ENCODE measurements at places on chromosomes 12 and 14. TPM values are rescaled to one million over a fixed set of nuclear protein-coding genes. Genes with fewer than 3 reads are reported as not detected.
A peak's percentile ranks its signal among the peaks of the same experiment; 100 is the strongest.

DNA sequence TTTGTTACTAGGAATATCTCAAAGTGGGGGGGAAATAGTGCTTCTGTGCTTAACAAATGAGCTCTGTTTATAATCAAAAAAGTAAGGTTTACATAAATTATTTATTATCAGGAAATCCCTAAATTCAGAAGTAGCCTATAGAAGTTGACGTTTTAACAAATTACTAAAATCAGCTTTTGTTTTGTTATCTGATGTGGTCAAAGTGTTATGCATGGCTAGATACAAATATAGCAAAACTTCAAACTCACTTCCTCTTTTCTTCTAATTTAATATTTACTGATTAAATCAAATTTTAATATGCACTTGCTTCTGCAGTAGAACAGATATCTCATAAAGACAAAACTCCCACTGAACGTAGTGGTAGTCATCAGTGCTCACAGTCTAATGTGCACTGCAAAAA is 47.5 kb downstream of the GARIN6 start:
- DNase-seq, result no peak

DNA sequence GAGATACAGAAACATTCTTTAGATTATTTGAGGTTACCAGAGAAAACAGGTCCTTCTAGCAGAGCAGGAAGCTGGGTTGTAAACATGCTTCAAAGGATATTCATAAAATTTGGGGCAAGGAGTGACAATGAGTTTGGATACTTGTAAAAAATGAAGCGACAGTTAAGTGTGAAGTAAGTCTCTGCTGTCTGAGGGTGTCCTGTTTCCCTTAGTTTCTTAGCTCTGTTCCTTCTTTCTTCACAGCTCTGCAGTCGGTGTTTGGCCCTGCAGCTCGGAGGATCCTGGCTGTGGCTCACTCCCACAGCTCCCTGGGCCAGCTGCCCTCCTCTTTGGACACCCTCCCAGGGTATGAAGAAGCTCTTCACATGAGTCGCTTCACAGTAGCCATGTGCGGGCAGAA is 10.8 kb downstream of the TMEM52B start:
- no peak for DNase-seq

- DNase-seq, result no peak
These were observed 55.2 kb downstream of the RASSF3 start for GRCh38 chr12:64665514-64665913.

The DHRS2 gene
- total RNA-seq, result 7.1 TPM

- DNase-seq, result no peak
These were observed 326.8 kb upstream of the RTL1 start for GRCh38 chr14:101230161-101230850.

The ULK1 gene
- 3.0 TPM for total RNA-seq

DNA sequence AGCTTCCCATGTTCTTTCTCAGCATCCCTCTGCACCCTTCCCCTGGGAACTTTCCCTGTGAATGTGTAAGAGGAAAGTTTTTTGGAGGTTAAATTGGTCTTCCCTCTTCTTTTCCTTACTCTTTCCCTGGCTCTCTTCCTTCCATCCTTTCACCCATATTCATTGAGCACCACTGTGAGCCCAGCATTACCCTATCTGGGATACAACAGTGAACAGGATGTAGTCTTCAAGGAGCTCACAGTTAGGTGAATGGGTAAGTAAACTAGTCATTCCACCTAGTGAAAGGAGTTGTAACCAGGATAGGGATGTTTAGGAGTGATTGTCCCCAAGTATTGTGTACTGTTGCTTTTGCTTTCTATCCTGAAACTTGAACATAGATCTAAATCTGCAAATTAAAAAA is 123.8 kb downstream of the MYRFL start:
- DNase-seq, result no peak

- peak; percentile 69 for DNase-seq
These were observed 43.7 kb downstream of the KDM2B start for GRCh38 chr12:121536899-121537813.

GRCh38 chr14:68576031-68576430 is 216.8 kb downstream of the ZFP36L1 start:
- DNase-seq, result peak; percentile 76

- DNase-seq, result no peak
These were observed 430.8 kb downstream of the FLRT2 start for GRCh38 chr14:85960756-85961155.

- no peak for DNase-seq
These were observed 376 bp downstream of the INSM2 start for GRCh38 chr14:35534208-35534872.

The APEX1 gene
- 49.5 TPM for total RNA-seq

GRCh38 chr12:91382081-91382543 is 199.5 kb upstream of the DCN start:
- DNase-seq, result peak; percentile 64

The KERA gene
- not detected for total RNA-seq

The TNS2 gene
- total RNA-seq, result 10.5 TPM

DNA sequence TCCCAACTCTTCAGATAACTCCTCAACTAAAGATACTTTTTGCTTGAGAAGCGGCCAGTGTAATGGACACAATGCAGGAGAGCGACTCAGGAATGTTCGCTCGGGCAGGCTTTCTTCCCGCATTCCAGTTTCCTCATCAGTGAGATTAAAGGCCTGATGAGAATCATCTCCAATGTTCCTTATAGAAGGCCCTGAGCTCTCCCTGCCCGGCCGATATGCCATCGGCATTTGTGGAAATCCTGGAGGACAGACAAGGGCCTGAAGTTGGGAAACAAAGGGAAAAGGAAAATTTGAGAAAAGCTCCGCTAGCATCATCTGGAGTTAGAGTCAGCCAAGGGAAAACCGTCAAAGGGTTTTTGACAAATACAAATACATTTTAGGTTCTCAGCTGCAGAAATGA is 38.0 kb upstream of the FOXN3 start:
- no peak for DNase-seq

The SDR9C7 gene
- not detected for total RNA-seq

DNA sequence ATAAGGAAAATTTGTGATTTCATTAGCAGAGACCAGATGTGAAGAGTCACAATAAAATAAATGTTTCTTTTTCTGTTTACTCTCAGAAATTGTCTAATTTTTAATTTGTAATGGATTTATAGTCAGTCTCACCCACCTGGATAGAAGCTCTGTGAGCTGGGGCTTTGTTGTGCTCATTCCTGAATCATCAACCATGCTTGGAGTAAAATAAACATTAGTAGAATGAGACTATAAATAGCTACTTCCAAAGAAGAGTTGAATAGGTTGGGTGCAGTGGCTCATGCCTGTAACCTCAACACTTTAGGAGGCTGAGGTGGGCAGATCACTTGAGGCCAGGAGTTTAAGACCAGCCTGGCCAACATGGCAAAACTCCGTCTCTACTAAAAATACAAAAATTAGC is 185.3 kb upstream of the FBXO33 start:
- no peak for DNase-seq

DNA sequence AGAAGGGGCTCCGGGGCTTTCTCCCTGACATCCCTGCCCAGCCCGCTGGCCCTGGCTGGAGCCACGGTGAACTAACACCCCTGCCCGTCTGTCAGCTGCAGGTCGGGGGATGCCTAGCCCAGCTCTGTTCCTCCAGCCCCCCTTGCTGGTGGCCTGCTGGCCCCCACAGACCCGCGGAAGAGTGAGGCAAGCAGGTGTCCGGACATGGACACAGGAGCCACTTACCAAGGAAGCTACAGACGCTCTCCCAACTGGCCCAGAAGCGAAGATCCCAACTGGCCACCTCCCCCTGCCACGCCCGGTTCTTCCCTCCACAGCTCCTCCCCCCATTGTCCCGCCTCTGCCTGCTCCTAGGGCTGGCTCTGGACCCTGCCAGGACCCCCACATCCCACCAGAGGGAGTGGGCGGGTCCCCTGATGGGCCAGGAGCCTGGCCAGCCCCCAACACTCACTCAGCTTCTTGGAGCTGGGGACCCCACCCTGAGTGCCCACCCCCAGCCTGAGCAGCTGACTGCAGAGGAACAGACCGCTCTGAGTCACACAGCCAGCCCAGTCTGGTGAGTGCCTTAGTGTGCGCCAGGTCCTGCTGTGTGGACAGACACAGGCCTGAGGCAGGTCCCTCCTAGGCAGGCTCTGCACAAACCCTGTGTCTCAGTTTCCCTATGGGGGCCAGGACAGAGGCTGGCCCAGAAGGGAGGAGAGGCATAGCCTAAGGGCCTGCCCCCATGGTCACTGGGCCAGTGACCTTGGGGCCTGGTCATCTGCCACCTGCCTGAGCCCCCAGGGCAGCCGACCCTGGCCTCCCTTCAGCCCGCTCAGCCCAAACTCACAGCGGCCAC is 7.7 kb downstream of the AHNAK2 start:
- DNase-seq, result peak; percentile 74

DNA sequence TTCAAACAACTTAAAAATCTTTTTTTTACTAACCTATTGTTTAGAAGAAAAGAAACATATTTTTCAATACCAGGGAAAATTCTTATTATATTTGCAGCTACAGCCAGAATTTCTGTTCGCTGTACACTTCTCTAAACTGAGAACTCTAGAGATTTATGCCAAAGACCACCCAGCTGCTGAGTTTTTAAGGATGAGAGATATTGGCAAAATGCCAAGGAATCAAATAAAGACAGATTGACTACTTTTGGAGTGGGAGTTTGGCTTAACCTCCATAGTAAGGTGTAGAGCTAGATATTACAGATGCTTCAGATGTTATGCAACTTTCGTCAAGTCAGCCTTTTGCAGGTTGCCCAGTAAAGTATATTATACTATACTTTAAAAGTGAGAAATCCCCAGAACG is 71.8 kb downstream of the TTLL5 start:
- no peak for DNase-seq

DNA sequence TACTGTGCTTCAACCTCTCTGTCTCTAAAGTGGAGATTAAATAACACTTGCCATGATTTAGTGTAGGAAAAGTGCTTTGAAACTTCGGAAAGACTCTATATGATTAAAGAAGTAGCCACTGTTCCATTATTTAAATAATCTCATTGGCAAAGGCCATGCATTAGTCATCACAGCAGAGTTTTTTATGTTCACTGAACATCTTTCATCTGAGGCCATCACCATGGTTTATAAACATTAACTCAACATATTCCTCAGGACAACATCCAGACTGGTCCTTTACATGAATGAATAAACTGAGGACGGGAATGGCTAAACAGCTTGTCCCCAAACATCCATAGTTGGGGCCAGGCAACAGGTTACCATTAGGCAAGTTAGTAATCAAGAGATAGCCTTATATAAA is 124.6 kb upstream of the FRMD6 start:
- DNase-seq, result peak; percentile 65

The FAM186B gene
- total RNA-seq, result 0.29 TPM

- DNase-seq, result no peak
These were observed 5.4 kb upstream of the WIF1 start for GRCh38 chr12:65126482-65126881.

DNA sequence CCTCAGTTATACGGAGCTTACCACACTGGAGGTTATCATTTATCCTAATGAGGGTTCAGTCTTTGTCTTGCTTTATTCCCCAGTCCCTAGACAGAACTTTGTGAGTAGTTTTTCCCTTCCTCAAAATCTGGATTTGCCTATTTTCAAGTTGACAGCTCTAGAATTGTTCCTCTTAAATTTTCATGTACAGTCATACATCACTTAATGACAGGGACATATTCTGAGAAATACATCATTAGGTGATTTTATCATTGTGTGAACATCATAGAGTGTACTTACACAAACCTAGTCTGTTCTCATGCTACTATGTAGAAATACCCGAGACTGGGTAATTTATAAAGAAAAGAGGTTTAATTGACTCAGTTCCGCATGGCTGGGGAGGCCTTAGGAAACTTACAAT is 3.1 kb downstream of the PRKAB1 start:
- DNase-seq, result no peak

The SVOP gene
- total RNA-seq, result under 0.01 TPM

DNA sequence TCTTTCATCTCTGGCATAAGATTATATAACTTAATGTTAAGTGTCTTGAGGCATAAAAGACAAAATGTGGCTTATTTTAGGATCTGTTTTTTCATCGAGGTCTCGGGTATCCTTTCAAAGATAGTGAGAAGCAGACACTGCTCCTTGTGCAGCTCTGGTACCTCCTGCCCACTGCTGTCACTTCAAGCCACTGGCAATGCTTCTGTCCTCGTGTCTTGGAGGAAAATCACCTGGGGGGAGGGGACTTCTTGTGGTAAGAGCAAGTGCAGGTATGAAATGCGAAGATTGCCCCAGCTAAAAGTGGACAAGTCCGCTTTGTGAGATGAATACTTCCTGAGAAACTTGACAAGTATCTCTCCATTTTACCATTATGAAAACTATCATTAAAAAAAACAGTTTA is 37.8 kb upstream of the DYNC1H1 start:
- no peak for DNase-seq

DNA sequence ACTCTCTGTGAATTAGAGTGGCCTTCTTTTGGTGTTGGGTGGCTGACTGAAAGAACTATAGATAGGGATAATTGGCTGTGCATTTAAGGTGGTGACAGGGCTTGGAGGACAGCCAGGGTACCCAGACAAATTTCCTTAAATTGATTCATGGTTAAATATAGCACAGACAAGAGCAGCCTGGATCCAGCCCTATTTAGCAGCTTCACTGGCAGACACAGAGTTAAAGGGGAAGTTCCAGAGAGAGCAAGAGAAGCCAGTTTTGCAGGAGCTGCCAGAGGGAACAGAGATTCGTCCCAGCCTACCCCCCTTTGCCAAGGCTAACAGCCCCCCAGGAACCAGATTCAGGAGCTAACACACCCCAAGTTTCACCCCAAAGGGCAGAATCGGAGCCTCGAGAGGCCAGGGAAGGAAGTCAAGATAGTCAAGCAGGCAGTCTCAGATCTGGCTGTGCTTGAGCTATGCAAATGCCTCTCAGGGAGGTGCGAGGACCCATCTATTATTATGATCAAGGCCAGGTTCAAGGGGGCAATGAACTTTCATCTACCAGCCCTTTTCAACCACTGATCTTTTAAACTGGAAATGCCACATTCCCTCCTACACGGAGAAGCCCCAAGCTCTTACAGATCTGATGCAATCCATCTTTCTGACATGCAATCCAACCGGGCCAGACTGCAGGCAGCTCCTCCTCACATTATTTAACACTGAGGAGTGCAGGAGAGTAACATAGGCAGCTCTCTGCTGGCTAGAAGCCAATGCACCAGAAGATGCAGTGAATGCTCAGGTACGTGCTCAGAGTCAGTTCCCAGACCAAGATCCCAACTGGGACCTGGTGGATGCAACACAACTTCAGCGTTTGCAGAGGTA is 58.2 kb downstream of the DHRS2 start:
- no peak for DNase-seq

DNA sequence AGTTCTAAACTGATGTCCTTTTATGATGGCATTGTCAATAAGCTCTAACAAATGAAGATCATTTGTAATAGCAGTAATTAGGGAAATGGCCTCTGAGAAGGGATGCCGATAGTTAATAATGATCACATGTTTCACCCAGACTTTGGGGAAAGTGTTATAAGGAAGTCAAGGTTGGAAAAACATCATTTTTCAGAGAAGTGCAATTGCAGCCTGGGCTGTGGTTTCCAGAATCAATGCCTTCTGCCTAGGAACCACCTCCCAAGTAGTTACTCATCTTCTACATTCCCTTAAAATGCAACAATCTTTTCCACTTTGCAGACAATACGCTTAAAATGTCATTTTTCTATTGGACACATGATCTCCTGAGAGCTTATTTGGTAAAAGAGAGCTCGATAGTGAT is 879 bp downstream of the EDDM3A start:
- DNase-seq, result no peak

Data from RPMI7951 (cell line).